T follicular helper cell (primary cell): ENCODE measurements at places on chromosomes 13 and 19.
A peak's percentile ranks its signal among the peaks of the same experiment; 100 is the strongest.

- no peak for DNase-seq
Measured at GRCh38 chr13:100961186-100961585, 286.6 kb upstream of the TMTC4 start.

GRCh38 chr13:108786456-108787200, 157.2 kb downstream of the MYO16 start:
- no peak for DNase-seq

- DNase-seq: no peak
Measured at GRCh38 chr19:39032063-39032918, at the start of gene FBXO27. FBXO27 (minus strand) TSS chr19:39032549; CDS start chr19:39032227, 322 bp downstream.

DNA sequence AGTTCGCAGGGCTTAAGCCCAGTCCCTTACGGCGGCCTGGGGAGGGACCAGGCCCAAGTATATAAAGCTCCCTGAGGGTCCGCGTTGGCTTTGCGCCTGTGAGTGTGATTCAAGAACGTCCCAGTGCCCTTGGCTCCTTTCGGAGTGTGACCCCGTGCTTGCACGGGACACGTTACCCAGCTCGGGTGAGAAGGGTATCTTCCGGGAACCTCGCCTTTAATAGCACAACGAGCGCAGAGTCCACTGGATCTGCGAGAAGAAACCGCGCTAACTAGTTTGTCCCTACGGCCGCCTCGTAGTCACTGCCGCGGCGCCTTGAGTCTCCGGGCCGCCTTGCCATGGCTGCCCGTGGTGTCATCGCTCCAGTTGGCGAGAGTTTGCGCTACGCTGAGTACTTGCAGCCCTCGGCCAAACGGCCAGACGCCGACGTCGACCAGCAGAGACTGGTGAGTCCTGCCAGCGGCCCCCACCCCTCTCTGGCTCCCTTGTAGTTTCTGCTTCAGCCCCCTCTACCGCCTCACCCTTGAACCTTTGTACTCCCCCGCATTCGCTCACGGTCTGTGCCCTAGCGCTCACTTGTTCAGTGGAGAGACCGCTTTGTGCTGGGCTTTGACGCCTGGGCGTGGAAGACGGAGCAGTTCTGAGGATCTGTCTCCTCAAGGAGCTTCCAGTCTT, at the start of gene DNAJC15:
TSS of gene DNAJC15 (plus strand) at position 298 of the 675 bp plus-strand sequence. CDS start at position 339, 41 bp downstream.
- peak; percentile 21 for DNase-seq

- no peak for DNase-seq
Measured at GRCh38 chr19:33628921-33629825, 7.4 kb downstream of the CHST8 start.

GRCh38 chr13:93534181-93534700, 307.6 kb downstream of the GPC6 start:
- DNase-seq: no peak

DNA sequence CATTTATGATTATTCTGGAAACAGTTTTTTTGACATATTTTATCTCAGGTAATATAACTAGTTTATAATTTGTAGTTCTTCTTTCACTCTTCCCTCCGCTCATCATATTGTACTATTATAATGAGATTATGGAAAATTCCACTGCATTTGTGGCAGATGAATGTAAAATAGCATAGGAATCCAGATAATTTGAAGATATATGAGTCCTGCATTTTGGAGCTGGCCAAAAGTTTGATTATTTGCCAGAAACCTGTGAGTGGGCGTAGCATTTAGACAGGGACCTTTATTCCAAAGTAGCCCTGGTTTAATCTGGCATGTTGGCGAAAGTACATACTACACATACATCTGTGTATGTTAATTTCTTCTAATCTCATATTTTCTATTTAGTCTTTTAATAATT, 65.2 kb downstream of the FNDC3A start:
- DNase-seq: no peak

DNA sequence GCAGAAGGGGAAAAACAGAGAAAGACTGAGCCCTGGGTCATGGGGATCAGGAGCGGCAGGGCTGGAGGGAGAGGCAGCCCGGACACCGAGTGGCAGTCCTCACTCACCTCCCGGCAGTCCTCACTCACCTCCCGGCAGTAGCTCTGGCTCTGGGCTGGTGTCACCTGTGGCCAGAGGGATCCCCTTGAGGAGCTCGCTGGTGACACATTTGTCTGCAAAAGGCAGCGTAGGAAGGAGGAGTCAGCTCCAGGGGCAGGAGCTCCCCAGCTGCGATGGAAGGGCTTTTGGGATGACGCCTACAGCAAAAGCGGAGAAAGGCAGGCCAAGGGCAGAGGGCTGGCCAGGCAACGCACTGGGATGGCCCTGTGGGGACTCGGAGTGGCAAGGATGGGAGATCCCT, 739 bp downstream of the EIF3G start:
- no peak for DNase-seq

- no peak for DNase-seq
Measured at GRCh38 chr13:77916488-77916887, 2.1 kb downstream of the EDNRB start.

GRCh38 chr13:21420706-21421105, 38.4 kb downstream of the ZDHHC20 start:
- DNase-seq: no peak

DNA sequence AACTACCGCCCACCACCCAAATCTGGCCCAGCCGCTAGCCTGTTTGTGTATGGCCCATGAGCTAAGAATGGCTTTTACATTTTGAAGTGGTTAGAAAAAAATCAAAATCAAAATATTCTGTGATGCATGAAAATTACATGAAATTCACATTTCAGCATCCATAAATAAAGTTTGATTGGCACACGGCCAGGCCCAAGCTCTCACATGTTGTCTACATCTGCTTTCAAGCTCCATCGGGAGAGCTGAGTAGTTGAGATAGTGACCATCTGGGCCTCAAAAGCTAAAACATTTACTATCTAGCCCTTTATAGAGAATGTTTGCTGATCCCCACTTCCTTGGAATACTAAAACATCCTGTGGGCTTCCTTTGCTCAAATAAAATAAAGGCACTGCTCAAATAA, 14.5 kb downstream of the RFX2 start:
- no peak for DNase-seq

- no peak for DNase-seq
Measured at GRCh38 chr19:52724701-52725514, 9.9 kb downstream of the ZNF611 start.

- no peak for DNase-seq
Measured at GRCh38 chr13:32525766-32526165, 12.8 kb downstream of the N4BP2L2 start.
